ENCODE measurements at places on chromosomes 7 and 10. TPM values are rescaled to one million over a fixed set of nuclear protein-coding genes. Genes with fewer than 3 reads are reported as not detected.
A peak's percentile ranks its signal among the peaks of the same experiment; 100 is the strongest.

Gene PRSS37
- not detected for total RNA-seq

- no peak for DNase-seq
Observed at GRCh38 chr10:63114031-63114814, 18.9 kb upstream of the NRBF2 start.

Gene MALRD1
- total RNA-seq, result not detected

Gene LGI1
- not detected for total RNA-seq

GRCh38 chr10:7255517-7255916, 155.3 kb downstream of the SFMBT2 start:
- no peak for DNase-seq

DNA sequence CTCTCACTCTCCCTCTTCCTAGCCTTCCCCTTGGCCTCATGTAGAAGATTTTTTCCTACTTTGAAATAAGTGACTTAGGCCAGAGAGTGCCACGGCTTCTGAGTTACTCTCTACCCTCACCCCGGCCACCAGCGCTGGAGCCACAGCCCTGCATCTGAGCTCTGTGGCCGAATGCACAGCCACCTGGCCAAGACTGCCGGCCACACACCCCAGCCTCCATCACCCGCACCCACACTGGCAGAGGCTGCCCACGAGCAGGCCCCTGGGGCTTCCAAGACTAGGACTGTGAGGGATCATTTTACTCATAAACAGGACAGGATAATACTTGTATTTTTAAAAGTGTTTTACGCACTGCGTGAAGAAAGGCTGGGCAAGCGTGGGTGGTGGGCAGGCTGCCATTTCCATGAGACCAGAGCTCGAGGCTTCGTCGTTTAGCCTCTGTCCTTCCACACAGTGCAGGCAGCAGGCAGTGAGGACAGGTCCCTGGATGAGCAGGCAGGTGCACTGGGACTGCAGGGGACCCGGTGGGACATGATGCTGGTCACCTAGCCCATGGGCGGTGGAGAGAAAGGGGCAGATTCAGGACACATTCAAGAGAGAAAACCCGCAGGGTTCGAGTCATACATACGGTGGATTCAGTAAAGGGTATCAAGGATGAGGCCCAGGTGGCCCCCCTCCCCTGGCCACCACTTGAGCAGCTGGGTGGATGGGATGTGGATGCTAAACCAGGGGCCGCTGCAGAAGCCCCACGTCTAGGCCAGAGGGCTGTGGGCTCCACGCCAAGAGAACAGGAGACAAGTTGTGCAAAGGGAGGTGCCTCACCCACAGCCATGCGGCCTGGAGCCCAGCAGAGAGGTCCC, 35.5 kb upstream of the RNF32 start:
- no peak for DNase-seq

DNA sequence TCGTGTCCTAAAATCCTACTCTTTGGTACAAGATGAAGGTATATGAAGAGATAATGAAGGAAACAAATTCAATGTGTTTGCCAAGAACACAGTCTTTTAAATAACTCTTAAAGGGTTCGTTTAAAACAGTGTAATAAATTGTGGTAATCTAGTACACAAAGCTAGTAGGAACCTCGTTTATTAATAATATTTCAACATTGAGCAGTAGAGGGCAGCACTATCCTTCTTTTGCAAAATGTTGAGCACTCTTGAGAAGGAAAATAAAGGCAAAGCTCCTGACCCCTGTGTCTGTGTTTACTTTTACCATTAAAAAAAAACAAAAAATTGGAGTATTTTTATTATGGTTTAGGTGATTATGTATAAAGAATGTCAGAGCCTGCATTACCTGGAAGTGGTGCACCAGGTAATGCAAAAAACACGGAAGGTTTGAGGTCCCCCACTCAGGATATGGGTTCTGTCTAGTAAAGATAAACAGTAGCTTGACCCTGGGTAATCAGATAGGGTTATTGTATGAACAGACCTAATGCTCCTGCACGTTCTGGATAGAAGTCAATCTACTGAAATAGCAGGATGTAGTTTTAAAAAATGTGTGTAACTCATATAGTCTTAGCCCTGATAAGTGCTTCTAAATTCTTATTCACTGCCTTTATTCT, 5.7 kb upstream of the GOT1 start:
- DNase-seq, result peak; percentile 54

- no peak for DNase-seq
Observed at GRCh38 chr7:132077971-132078685, 498.1 kb downstream of the PLXNA4 start.

DNA sequence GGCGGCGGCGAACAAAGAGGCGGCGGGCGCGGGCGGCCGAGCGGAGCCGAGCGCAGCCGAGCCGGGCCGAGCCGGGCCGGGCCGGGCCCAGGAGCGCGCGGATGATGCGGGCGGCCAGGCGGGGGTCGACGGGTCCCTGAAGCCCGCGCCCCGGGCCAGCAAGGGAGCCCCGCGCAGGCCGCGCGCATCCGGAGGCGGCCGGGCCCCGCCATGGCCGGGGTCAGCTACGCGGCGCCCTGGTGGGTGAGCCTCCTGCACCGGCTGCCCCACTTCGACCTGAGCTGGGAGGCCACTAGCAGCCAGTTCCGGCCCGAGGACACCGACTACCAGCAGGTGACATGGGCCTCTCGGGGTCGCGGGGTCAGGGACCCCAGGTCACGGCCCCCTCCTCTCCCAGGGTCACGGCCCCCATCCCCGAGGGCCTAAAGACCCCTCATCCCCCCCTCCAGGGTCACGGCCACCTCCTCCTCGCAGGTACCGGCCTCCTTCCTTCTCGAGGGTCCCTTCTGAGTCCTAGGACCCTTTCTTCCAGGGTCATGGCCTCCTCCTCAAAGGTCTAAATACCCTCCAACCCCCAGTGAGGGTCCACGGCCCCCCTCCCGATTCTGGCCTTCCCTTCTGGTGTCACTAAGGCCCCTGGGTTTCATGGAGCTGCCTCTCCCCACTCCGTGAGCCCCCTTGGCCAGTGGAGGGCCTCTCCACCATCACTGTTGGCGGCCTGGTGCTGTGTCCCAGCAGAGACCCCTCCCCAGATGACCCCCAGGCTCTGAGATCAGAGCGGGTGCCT, at the start of gene TTYH3:
Gene TTYH3, plus strand, starts transcription at position 41 of the 787 bp plus-strand sequence. Its CDS starts 170 bp downstream, at position 211.
- DNase-seq, result no peak

- no peak for DNase-seq
Observed at GRCh38 chr7:132437730-132438129, 138.5 kb downstream of the PLXNA4 start.

DNA sequence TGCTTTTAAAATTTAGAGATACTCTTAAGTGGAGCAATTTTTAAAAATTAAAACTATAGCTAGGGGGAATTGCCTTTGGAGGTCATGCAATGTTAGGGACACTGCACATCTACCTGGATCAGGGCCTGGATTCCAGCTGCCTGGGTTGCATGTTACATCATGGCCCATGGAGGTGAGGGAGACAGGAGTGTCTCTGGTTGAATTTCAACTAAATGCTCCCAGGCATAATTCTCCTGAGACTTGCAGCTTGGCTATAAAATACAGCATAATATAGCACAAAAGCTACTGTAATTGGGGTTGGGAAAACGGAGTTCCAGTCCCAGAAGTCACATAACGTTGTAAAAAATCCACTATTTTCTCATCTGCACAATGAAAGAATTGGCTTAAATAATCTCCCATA, 782.5 kb downstream of the LRMDA start:
- DNase-seq, result no peak

DNA sequence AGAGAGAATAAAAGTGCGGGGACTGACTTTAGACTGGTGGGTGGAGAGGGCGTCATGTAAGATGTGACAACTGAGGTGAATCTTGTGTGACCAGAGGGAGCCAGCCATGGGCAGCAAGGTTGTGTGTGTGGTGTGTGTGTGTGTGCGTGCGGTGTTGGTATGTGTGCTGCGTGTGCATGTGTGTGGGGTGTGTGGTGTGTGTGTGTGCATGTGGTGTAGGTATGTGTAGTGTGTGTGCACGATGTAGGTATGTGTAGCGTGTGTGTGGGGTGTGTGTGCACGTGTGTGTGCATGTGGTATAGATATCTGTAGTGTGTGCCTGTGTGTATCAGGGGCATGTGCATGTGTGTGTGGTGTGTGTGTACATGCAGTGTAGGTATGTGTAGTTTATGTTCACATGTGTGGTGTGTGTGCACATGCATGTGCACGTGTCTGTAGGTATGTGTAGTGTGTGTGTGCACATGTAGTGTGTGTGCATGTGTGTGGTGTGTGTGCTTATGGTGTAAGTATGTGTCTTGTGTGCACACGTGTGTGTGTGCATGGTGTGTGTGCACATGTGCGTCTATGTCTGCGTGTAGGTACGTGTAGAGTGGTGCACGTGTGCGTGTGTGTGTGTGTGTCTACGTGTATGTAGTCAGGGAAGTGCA, 312.3 kb upstream of the MKI67 start:
- no peak for DNase-seq

- peak; percentile 49 for DNase-seq
Observed at GRCh38 chr7:150448789-150449147, 1.7 kb upstream of the GIMAP8 start.

DNA sequence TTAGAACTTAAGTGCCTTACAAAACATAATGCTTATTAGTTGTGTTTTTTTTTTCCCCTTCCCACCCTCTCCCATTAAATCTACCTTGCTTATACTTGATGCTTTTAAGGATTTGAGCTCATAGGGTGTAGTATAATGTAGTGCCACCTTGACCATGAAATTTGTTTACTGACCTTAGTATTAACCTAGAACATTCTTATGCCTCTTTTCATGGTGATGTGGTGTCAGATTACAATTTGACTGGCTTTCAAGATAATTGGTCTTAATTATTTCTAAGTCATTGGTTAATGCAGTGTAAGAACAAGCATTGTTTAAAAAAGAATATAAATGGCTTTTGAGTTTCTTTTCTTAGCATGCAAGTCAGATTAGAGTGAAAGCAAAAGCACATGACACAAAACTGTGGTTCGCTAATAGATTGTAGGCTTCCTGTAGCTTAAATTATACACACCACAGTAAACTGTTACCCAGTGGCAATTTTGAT, 61.8 kb downstream of the ADD3 start:
- no peak for DNase-seq

DNA sequence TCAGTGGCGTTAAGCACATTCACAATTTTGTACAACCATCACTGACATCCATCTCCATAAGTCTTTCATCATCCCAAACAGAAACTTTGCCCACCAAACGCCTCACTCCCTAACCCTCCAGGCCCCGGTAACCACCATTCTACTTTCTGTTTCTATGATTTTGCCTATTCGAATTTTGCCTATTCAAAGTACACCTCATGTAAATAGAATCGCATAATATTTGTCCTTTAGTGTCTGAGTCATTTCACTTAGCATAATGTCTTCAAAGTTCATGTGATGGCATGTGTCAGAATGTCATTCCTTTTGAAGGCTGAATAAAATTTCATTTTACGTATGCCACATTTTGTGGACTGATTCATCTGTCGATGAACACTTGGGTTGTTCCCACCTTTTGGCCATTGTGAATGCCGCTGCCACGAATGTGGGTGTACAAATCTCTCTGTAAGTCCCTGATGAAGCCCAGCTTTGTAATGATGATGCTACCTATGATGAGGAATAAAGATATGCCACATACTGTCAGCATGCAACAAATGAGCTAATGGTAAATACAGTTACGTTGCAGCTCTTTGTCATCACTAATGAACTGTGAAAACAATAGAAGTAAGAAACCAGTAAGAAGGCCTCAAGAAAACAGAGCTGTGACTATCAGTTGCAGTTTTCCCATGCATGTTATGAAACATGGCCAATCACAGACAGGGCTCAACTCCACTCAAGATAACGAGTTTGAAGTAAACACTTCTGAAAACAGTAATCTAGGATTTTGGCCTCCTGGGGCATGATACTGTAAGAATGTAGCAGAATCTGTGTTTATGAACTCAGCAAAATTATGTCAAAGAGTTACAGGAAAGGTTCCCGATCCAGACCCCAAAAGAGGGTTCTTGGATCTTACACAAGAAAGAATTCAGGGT, 120.0 kb downstream of the ADAM12 start:
- no peak for DNase-seq

- no peak for DNase-seq
Observed at GRCh38 chr7:141275350-141275749, 201.5 kb downstream of the TMEM178B start.

DNA sequence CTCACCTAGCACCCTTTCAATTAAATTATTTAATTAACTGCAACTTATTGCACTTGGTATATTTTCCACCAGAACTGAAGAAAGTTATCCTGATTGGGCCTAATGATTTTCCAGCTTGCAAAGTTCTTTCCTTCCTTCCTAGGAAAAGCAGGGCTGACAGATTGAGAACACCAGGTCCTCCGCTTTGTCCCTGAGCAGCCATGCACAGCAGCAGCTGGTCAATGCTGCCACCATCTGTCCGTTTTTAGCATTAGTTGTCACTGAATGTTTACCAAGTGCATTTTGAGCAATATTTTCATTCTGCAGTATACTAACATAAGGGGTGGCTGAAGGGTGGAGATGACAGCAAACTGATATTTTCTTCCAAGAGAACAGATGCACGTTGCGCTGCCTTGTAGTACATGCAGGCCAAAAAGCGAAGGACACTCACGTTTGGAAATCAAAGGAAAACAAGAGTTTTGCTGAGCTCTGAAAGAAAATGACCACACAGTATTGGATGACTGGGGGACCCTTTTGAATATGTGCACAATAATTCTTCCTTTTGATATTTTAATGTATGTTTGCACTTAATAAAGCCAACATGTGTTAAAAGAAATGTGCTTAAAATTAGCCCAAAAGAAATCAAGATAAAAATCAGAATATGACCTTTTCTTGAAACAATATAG, 248.8 kb upstream of the PTN start:
- DNase-seq, result peak; percentile 74

GRCh38 chr10:30467651-30468338, 33.8 kb downstream of the MAP3K8 start:
- DNase-seq, result no peak

Gene CCL24
- not detected for total RNA-seq

GRCh38 chr7:99133766-99134564, 9.9 kb downstream of the SMURF1 start:
- DNase-seq, result no peak

DNA sequence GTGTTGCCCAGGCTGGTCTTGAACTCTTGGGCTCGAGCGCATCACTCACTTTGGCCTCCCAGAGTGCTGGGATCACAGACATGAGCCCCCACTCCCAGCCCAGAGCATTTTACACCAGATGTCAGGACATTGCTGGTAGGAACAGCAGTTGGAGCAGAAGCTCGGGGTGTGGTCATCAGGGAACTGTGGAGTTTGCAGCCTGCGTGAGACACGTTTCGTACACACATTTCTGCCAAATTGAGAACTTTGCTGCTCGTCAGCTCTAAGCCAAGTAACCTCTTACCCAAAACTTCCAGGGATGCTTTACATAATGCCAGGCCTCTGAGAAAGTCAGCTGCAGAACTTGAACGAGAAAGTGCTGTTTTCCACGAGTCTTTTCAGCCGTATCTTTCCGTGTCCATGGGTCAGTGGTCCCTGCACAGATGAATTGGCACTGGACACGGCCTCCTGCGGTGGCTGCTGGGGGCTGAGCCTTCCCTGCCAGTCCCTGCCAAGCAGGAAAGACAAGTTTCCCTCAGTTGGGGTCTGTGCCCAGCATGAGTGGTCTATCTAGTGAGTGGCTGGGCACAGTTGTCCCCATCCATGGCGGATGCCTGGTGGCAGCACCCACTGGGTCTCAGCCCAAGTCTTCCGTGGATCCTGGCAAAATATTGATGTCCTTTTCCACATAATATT, 54.4 kb downstream of the DNAJB6 start:
- no peak for DNase-seq

Gene GAD2
- not detected for total RNA-seq

- DNase-seq, result no peak
Observed at GRCh38 chr10:45238896-45239295, 76.5 kb downstream of the OR13A1 start.

Gene MMRN2
- total RNA-seq, result not detected

Measured in A172 (cell line).